Sigmoid colon (tissue), 7 donors: ENCODE measurements at places on chromosomes 12 and 14. TPM values are rescaled to one million over a fixed set of nuclear protein-coding genes. Genes with fewer than 3 reads are reported as not detected.

GRCh38 chr14:42353315-42353714, 746.6 kb downstream of the LRFN5 start:
- DNase-seq, result no peak

DNA sequence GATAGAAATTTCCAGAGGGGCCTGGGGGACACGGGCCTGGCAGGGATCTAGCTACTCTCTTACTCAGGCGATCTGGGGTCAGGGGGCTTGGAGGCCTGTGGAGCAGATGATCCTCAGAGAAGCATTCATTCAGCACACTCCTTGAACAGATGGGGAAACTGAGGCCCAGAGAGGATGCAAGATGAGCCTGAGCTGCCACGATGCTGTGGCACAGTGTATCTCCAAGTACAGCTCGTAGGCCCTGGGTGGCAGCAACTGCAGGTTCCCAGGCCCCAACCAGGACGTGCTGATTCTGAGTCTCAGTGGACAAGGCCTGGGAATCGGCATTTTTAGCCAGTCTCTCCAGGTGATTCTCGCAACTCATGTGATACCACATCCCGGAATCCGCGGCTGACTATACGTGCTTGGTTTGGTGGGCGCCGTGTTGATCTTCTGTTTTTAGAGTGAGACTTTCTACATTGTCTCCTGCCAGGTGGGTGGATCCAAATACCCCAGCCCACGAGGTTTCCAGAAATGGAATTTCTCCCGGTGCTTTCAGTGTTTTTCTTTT, 22.5 kb downstream of the ADGRD1 start:
- DNase-seq, result peak; percentile 58

DNA sequence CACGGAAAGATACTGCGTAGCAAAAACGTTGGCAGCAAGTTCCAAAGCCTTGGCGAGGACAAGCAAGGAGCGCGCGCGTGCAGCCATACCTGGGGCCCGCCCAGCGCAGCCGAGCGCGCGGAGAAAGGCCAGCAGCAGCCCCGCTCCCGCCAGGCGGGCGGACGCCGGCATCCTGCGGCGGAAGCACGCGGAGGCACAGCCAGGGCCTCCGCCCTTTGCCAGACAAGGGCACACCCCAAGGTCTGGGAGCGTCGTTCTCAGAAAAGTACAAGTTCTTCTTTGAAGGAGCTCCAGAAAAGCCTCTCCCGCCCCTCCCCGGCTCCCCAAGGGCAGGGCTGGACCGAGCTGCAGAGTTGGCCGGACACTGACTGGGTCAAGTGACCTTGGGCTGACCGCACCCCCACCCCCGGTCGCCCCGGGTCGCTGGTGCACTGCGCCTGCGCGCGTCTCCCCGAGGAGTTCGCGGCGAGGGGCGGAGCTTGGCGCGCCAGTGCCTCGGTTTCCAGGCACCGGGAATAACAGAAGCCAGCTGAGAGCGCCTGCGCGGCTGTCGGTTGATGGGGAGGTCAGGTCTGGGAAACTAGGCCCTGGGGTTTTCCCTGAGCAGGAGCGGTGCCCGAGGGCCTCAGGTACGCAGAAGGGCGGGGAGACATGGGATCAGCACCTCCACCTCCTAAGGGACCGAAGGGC, at the start of gene ZC2HC1C:
ZC2HC1C (plus strand) TSS at position 521 of the 690 bp plus-strand sequence. CDS start 933 bp downstream, outside the sequence.
- DNase-seq, result peak; percentile 98

GRCh38 chr12:24902511-24903328, 46.2 kb downstream of the BCAT1 start:
- DNase-seq, result no peak

ZFHX2 gene
- 1.9 TPM for total RNA-seq

GRCh38 chr14:104687601-104688504, 1.6 kb upstream of the INF2 start:
- DNase-seq, result peak; percentile 91

GRCh38 chr14:61315313-61315712, 6.1 kb upstream of the PRKCH start:
- DNase-seq, result no peak

DNA sequence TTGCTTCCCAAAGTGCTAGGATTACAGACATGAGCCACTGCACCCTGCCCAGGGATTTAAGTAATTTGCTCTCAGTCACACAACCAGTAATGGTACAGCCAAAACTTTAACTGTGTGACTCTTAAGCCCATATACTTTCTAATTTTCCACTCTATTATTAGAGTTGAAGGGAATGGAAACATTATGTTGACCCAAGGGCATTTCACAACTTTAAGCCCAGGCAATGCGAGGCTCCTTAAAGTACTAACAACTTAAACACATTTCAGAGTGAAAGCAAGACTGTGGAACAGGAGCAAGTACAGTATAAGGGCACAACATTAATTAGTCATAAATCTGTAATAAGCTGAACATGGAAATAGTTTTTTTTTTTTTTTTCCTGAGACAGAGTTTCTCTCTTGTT, 39.8 kb downstream of the BAZ1A start:
- DNase-seq, result no peak

DDX47 gene
- total RNA-seq, result 56.9 TPM

DNA sequence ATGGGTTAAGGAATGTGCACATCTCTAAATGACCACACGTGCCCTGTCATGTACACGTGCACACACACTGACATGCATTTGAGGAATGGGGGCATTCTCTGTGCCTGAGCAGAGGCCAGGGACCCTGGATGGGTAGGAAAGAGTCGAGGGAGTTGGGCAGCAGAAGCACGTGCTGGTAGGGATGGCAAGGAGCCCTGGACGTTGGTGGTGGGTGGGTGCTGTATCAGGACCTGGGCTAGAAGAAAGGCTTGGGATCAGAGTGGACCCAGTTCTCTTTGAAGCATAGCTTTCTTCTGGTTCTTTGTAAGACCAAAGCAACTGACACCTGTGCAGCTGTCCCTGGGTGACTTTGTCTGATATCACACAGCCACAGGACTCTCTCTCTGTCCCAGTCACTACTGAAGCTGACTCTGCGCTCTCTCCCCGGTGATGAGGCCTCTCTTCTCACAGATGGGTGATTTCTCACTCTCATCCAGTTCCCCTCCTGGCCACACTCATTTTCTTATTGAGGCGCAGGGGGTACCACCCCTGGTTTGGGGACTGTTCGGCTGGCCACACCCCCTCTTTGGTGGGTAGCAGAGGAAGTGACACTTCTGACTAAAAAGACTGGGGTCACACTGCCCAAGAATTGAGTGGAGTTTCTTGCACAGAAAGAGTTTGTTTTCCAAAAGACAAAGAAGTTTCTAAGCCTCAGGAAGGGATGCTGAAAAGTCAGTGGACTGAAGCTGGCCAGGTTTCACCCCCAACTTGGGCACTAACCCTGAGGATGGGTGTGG, 171.7 kb upstream of the RTL1 start:
- DNase-seq, result no peak

DNA sequence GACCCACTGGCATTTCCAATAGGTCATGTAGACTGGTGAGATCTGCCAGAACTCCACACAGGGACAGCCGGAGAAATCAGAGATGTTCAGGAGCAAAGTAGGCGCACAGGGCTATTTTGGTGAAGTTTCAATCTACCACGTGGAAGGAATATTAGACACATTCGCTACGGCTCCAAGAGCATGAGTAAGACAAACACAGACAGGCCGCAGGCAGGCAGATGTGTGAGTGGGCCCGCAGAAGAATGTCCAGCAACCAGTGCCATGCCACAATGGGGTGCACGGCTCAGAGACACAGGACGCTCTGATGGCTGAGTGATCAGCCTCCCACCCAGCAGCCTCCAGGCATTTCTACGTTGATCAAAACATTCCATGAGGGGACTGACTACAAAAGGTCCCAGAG, 10.4 kb downstream of the SLC15A4 start:
- DNase-seq, result peak; percentile 29

- DNase-seq, result peak; percentile 79
These were observed 9.2 kb upstream of the INF2 start for GRCh38 chr14:104680056-104680805.

- no peak for DNase-seq
These were observed 44.0 kb upstream of the REP15 start for GRCh38 chr12:27652174-27652763.

- no peak for DNase-seq
These were observed 679.2 kb downstream of the RPL10L start for GRCh38 chr14:45972416-45972815.

- DNase-seq, result no peak
These were observed 6.7 kb downstream of the PLCZ1 start for GRCh38 chr12:18731156-18731555.

DNA sequence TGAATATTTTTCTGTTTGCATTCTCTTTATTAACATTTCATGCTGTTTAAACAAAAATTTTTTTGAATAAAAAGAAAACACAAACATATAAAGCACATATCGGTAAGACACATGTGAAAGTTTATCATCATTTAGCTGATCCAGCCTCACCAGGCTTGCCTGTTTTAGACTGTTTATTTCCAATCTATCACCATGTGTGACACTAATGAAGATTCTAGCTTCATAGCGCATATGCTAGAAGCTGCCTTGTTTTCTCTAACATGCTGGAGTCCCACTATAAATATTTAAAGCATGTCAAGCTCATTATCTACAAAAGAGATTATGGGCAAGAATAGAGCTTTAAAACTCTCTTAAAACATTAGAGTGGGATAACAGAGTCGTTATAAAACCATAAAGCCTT, 25.4 kb upstream of the ADAMTS20 start:
- no peak for DNase-seq

DNA sequence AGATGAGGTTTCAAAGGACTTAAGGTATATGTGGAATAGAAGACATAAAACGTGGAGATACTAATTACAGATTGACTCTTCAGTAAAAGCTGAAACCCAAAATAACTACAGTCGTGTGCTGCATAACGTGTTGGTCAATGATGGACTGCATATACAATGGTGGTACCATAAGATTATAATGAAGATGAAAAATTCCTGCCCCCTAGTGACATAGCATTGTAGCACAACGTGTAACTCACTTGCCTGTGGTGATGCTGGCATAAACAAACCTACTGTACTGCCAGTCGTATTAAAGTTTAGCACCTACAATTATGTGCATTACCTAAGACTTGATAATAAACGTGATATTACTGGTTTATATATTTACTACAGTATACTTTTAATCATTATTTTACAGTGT, 150.3 kb downstream of the LRRK2 start:
- DNase-seq, result no peak

USP5 gene
- 41.8 TPM for total RNA-seq

METTL17 gene
- 103 TPM for total RNA-seq
